ENCODE measurements at places on chromosomes 4 and X.

- DNase-seq: no peak
These were observed 241.7 kb upstream of the SPOCK3 start for GRCh38 chr4:167475951-167476350.

DNA sequence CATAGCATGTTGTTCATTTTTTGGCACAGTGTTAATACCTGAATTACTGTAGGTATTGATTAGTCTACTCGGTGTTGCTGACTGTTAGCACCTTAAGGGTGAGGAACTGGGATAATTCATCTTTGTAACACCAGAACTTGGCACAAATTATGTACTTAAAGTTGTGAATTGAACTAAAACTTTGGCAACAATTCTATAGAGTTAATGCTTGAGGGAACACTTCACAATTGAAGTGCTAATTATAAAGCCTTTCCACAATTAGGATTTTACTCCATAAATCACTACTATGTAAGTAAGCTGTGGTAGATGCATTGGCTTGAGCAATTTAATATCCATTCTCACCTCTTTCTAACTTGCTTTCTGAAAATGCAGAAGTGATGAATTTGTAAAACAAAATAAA lies 686.7 kb downstream of the PDHA2 start:
- DNase-seq: no peak

GRCh38 chr4:110853242-110853641 lies 230.4 kb upstream of the PITX2 start:
- no peak for DNase-seq

GRCh38 chrX:75582511-75582910 lies 59.7 kb upstream of the ZDHHC15 start:
- DNase-seq: no peak

GRCh38 chr4:126037231-126037630 lies 722.5 kb downstream of the FAT4 start:
- no peak for DNase-seq

- DNase-seq: no peak
These were observed 65.2 kb upstream of the FAM47B start for GRCh38 chrX:34877436-34877835.

- DNase-seq: no peak
These were observed 245.2 kb downstream of the THOC2 start for GRCh38 chrX:123487669-123488068.

- no peak for DNase-seq
These were observed 19.7 kb upstream of the LRBA start for GRCh38 chr4:151034829-151035228.

DNA sequence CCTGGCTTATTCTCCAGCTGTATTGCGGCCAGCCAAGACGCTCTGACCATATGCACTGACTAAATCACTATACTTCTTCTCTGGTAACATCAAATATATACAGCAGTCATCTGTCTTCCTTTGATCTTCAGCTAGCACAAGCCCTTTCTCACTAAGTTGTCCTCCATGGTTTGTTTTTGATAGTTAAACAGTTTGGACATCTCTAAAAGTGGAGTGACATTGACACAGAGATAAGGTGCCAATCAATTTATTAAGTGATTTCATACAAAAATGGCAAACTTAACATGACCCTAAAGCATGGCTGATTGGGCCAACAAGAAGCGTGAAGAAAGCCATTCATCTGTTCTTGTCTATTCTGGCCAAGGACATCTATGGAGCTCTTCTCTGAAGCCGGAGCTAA lies 334.9 kb downstream of the NKX6-1 start:
- DNase-seq: no peak

GRCh38 chr4:175385797-175386196 lies 426.3 kb downstream of the GPM6A start:
- no peak for DNase-seq

DNA sequence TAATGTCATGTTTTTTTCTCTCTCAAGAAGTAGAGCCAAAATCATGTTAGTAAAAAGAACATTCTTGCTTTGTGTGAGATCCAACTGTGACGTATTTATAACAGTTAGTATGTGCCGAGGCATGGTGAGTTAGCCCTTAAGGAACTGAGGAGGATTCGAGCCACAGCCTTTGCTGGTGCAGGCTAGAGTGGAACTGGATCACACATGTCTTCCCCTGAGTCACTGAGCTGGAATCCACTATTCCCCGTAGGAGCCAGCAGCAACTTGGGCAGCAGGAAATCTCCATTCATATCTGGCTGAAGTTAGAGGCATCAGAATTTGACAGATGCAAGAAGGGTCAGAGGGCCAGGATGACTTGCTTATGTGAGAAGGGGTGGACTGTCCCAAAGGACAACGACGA lies 144.6 kb upstream of the KIT start:
- DNase-seq: no peak

- no peak for DNase-seq
These were observed 184.7 kb upstream of the ZCCHC13 start for GRCh38 chrX:74119016-74119910.

DNA sequence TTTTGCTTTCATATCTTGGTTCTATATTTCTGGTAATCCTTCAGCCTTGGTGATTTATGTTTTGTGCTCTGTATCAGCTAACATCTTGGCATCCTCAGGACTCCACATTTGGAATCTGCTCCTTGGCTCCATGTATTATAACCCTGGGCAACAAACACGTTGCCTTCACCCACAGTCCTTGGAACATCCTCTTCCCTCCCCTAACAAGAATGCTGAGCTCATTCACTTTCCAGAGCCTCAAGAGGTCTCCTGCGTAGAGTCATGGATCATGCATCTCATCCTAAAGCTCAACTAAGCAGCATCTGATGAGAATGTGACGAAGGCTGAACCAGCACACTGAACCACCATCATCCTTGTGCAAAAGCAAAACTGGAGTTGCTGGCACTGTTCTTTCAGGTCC lies 60.5 kb upstream of the C1GALT1C1 start:
- no peak for DNase-seq

GRCh38 chr4:59044286-59044900 lies 1934.2 kb upstream of the IGFBP7 start:
- no peak for DNase-seq

DNA sequence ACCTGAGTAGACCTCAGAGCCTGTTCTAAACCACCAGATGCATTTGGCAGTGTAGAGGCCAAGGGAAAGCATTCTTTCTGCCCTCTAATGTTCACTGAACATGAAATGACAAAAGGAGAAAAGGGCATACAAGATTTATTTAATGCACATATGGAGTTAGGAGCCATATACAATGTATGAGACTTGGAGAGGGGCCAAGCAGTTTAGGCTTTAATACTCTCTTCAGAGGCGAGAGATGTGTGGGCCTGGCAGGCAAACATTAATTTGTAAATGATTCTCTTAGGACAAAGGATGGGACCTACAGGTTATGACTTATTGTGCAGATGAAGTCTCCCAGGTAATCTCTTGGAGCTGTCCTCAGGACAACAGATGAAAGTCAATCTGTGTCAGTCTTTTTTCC lies 631.9 kb downstream of the ADGRL3 start:
- no peak for DNase-seq

- DNase-seq: no peak
These were observed 587 bp downstream of the TACC3 start for GRCh38 chr4:1721666-1722550.

- DNase-seq: no peak
These were observed 25.5 kb downstream of the ZNF330 start for GRCh38 chr4:141246243-141246642.

DNA sequence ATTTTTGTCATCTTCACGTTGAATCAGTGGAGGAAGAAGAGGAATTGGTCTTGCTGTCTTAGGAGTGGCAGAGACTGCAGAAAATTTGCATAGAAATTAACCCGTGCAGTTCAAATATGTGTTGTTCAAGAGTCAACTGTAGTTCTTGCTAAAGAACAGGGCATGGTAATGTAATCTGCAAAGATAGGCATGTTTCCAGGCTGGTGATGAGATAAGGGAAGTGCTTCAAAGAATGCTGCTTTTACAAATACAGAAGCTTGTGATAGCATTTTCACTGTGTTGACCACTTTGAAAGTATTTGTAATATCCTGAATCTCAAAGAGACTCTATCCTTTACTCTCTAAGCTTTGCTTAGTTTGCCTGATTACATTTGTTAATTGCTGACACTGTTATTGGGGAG lies 60.1 kb downstream of the PRRG1 start:
- no peak for DNase-seq

GRCh38 chrX:64894454-64895038 lies 81.7 kb downstream of the ZC4H2 start:
- no peak for DNase-seq

- DNase-seq: no peak
These were observed 145.8 kb upstream of the SPRY1 start for GRCh38 chr4:123250843-123251242.

- no peak for DNase-seq
These were observed 158.2 kb downstream of the WDFY3 start for GRCh38 chr4:84808332-84808731.

GRCh38 chr4:68338625-68339024 lies 11.3 kb downstream of the YTHDC1 start:
- no peak for DNase-seq

DNA sequence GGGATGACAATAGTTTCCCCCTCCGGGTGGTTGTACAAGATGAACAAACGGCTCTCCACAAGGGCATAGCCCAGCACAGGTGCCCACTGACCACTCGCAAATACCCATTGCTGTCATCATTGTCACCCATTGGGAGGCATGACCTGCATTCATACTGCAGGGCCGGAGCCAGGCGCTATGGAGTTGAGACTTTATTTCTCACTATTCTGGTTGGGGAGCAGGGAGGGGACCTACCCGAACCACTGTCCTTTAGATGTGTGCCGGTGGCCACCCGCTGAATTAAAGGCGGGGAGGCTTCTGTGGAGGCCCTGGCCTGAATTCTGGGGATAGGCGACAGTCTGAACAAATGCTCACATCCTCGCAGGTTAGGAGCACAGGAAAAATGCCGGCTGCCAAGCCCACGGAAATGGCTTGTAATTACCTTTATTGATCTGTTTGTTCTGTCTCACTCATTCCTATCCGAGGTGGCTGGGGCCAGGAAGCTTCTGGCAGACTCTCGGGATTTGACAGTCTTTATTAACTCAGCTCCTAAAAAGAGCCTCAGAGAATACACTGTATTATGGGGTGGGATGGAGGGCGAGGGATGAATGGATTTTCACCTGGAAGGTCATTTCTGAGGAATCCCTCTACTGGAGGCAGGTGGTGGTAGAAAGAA lies 125.1 kb upstream of the PSAPL1 start:
- no peak for DNase-seq

GRCh38 chrX:13081395-13082205 lies 37.2 kb upstream of the FAM9C start:
- DNase-seq: no peak

- DNase-seq: no peak
These were observed 71.8 kb upstream of the GPR34 start for GRCh38 chrX:41616935-41617334.

DNA sequence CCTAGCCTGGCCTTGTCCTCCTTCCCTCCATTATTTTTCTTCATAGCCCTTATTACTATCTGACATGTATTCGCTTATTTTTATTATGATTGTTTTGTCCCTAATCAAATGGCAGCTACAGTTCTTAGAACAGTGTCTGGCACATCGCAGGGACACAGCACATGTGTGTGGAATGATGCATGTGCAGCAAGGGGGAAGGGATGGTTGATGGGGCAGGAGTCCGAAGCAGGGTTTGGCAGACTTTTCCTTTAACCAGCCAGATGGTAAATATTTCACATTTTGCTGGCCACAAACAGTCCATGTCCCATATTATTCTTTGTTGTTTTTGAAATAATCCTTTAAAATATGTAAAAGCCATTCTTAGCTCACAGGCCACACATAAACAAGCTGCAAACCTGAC lies 128.3 kb upstream of the STIM2 start:
- no peak for DNase-seq

DNA sequence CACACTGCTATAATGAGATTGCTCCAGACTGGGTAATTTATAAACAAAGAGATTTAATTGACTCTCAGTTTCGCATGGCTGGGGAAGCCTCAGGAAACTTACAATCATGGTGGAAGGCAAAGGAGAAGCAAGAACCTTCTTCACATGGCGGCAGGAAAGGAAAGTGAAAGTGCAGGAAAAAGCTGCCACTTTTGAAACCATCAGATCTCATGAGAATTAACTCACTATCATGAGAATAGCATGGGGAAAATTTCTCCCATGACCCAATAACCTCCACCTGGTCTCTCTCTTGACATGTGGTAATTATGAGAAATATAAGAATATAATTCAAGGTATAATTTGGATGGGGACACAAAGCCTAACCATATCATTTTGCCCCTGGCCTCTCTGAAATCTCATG lies 884.2 kb downstream of the GLUD2 start:
- DNase-seq: no peak

GRCh38 chr4:84167093-84167492 lies 332.0 kb downstream of the NKX6-1 start:
- DNase-seq: no peak

DNA sequence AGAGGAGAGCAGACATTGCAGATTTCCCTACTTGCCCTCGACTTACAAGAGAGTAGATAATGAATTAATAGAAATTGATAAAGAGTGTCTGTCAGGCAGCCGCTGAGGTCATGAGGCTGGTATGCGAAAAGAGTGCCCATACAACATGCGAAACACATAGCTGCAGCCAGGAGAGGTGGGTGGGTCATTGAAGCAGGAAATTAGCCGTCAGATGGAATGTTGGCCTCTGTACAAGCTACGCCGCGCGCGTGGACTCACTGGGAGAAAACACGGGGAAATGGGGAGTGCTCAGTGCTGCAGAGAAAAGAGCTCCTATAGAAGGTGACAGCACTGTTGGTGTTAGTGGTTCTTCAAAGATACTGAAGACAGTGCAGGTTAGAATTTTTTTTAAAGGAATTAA lies 125.1 kb downstream of the RAPGEF2 start:
- DNase-seq: no peak

- no peak for DNase-seq
These were observed 165.1 kb downstream of the CFAP299 start for GRCh38 chr4:80500613-80501012.

DNA sequence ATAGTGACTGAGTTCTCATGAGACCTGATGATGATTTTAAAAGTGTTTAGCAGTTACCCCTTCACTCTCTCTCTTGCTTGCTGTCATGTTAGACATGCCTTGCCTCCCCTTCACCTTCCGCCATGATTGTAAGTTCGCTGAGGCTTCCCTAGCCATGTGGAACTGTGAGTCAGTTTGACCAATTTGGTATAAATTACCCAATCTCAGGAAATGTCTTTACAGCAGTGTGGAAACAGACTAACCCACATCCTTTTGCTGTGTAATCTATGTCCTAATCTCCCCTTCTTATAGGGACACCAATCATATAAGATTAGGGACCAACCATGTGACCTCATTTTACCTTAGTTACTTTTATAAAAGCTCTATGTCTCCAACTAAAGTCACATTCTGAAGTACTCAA lies 677.8 kb downstream of the ADGRL3 start:
- DNase-seq: no peak

GRCh38 chr4:67234296-67234695 lies 311.0 kb downstream of the CENPC start:
- DNase-seq: no peak

- no peak for DNase-seq
These were observed 964.7 kb downstream of the RAB28 start for GRCh38 chr4:12519426-12519825.

Measured in stimulated activated CD8-positive, alpha-beta memory T cell treated with anti-CD3 and anti-CD28 coated beads, Interleukin-7, amount 100 ng/mL, for 1 hour (primary cell).